Germinal center (tissue), 1 donor: ENCODE measurements at places on chromosomes 4 and X.

GRCh38 chrX:69503782-69504625 lies at the start of gene NALF2:
Gene NALF2 (plus strand): TSS chrX:69504326. CDS start chrX:69505283, 957 bp downstream.
- peak; percentile 20 for DNase-seq

DNA sequence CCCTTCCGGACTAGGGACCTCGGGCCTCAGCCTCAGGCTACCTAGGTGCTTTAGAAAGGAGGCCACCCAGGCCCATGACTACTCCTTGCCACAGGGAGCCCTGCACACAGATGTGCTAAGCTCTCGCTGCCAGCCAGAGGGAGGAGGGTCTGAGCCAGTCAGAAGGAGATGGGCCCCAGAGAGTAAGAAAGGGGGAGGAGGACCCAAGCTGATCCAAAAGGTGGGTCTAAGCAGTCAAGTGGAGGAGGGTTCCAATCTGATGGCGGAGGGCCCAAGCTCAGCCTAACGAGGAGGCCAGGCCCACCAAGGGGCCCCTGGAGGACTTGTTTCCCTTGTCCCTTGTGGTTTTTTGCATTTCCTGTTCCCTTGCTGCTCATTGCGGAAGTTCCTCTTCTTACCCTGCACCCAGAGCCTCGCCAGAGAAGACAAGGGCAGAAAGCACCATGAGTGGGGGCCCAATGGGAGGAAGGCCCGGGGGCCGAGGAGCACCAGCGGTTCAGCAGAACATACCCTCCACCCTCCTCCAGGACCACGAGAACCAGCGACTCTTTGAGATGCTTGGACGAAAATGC lies at the start of gene WAS:
Gene WAS, plus strand, starts transcription at position 389 of the 572 bp plus-strand sequence. Its CDS starts 55 bp downstream, at position 444.
- DNase-seq, result peak; percentile 68

GRCh38 chrX:45794995-45795337 lies 594.3 kb upstream of the DIPK2B start:
- DNase-seq, result no peak

DNA sequence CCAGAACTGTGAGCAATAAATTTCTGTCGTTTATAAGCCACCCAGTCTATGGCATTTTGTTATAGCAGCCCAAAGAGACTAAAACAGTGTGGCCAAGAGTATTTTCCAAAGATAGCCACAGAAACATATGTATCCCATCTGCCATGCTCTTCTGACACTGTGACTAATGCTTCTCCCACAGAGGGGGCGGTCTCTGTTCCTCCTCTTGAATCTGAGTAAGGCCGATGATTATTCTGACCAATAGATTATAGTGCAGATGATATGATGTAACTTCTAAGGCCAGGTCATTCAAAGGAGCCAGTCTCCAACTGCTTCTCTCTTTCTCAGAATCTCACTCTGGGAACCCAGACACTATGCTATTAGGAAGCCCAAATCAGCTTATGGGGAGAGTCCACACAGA lies 570.7 kb downstream of the BCOR start:
- no peak for DNase-seq

- DNase-seq, result no peak
Measured at GRCh38 chrX:135477576-135477975, 42.9 kb upstream of the INTS6L start.

- no peak for DNase-seq
Measured at GRCh38 chrX:121011254-121011653, 25.7 kb upstream of the CT47A1 start.

DNA sequence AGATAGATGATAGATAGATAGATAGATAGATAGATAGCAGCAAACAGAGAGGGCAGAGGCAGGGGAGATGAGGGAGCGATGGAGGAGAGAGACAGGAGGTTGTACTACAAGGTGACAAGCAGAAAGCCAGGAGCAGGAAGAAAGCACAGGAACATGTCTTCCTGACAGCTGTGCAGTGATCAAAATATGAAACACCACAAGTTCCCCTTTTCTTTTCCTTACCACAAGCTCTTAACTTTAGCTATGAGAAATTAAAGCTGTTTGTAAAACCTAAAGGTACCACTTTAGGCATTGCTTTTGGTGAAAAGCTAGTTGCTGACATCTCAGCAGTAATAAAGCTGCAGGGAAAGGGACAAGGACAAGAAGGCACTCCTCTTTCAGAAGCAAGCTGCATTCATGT lies 9.1 kb upstream of the MAGED4B start:
- DNase-seq, result no peak

- DNase-seq, result no peak
Measured at GRCh38 chrX:10414862-10415261, 205.5 kb downstream of the MID1 start.

GRCh38 chr4:149523039-149523438 lies 292.6 kb downstream of the IQCM start:
- no peak for DNase-seq

- DNase-seq, result no peak
Measured at GRCh38 chr4:145755802-145756201, 75.9 kb downstream of the C4orf51 start.

GRCh38 chrX:111743316-111743715 lies 62.3 kb downstream of the ALG13 start:
- no peak for DNase-seq
